ENCODE measurements at places on chromosomes 3 and 15.

- no peak for DNase-seq
These were observed 167.4 kb downstream of the GAP43 start for GRCh38 chr3:115790759-115791158.

GRCh38 chr3:118705487-118706219, 329.0 kb downstream of the IGSF11 start:
- DNase-seq = no peak

- DNase-seq = peak; percentile 57
These were observed 76.3 kb downstream of the XXYLT1 start for GRCh38 chr3:195194559-195195206.

DNA sequence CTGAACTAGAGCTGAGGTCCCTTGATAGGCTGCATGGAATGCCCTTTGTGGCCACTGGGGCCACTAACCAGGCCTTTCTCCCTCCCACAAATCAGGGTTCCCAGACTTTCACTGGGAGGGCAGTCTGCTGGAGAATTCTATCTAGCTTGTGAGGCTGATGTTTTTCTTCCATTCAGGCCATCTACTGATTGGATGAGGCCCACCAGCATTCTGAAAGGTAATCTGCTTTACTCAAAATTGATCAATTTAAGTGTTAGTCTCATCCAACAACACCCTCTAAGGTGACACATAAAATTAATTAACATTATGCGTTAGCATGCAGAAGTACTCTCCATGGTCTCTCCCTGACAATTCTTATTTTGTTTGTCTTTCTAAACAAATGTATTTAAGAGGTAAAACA, 80.5 kb downstream of the RTP4 start:
- DNase-seq = no peak

GRCh38 chr3:1929788-1930414, 168.8 kb upstream of the CNTN4 start:
- no peak for DNase-seq

DNA sequence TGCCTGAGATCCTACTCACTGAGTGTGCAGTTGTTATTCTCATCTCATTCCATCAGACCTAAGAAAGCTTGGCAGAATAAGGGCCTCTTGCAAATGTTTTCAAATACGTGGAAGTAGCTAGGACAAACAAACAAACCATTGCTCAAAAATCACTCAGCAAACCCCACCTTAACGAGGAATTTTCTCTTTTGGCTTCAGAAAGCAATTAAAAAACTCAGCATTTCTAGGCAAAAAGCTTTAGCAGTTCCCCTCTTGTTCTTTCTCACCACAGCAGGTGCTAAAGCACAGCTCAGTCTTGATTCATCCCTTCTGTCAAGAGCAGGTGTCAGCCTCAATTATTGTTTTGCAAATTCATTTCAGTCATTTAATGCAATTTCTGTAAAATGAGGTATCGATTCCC, 58.6 kb upstream of the NUDT16 start:
- no peak for DNase-seq

DNA sequence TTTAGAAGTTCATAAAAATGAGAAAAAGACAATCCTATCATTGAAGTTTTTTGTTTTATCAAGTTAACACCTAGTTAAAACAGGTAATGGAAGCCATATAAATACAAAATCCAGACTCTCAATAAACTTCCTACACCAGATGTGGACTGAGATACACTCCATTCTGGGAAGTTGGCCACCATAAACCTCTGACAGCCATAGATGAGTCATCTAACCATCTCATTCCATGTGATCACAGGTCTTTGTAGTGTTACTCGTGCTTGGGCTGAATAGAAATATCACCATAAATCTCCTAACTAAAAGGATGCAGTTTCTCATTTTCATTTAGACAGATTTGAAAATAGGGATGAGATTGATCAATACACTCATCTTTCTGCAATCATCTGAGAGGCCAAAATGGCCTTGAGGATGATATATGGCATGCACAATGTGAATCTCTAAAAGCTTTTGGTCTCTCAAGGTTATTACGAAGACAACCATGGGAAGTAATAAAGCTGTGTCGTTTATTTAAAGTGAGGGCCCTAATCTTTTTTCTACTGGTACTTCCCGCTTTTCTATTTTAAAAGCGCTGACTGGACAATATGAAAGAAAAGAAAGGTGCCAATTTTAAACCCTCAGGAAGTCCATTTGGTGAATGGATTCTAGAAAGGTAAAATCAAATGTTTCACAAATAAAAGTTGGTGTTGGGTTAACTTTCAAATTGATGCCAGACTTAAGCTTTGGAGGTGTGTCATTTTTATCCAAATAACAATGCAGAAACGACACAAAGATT, 155.5 kb downstream of the POLR2M start:
- DNase-seq = no peak

- DNase-seq = peak; percentile 48
These were observed 264.9 kb downstream of the EBLN2 start for GRCh38 chr3:73326396-73326795.
